ENCODE measurements at places on chromosomes 1 and 21. TPM values are rescaled to one million over a fixed set of nuclear protein-coding genes. Genes with fewer than 3 reads are reported as not detected.

The ETV3L gene
- polyA plus RNA-seq = 0.26 TPM

The ACTL8 gene
- not detected for polyA plus RNA-seq

The DIO1 gene
- polyA plus RNA-seq = 0.73 TPM

The SPATC1L gene
- 3.3 TPM for polyA plus RNA-seq

The SH2D2A gene
- polyA plus RNA-seq = 0.17 TPM

The OR14K1 gene
- not detected for polyA plus RNA-seq

DNA sequence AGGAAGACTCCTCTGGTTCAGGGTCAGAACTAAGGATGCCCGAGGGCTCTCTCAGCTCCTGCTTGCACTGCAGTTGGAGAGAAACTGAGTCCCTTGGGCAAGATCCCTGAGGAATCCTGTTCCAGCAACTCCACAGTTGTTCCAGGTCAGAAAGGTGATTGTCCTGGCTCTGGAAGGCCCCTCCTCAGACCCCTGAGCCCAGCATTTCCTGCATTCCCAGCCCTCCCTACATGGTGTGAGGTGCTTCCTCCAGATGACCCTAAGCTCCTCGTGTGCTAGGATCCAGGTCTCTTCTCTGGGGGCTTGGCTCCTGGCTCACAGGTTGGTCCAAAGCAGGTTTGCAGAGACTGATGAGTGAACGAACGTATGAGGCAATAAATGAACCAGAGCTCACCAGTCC lies 11.5 kb downstream of the LDLRAD1 start:
- no peak for DNase-seq

DNA sequence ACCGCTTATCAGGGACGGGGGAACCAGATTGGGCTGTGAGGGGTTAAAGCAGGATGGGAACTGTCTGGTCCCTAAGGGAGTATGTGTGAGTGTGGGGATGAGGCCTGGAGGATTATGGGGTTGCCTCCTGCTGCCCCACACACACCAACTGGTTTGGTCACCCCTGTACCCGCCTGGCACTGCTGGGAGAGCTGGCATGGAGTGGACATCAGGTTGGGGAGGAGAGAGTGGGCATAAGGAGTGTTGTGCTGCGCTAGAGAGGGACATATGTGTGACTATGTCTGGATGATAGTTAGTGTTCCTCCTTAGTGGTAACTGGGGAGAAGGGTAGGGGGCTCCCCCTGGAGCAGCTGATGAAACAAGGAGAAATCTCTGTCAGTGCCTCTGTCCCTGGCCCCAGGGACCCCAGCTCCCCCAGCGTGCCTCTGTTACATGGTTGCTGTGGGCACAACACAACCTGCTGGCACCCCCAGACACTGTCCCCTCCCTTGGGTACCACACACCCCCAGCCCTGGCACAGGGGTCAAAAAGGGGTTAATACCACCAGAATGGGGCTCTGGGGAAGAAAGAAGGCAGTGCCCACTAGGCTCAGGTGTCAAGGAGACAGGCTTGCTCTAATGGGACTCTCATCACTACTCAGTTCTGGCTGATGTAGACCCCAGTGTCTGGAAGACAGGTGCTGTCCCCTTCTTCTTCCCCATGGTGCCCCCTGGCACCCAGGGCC lies 1.9 kb downstream of the ZBTB7B start:
- no peak for DNase-seq

GRCh38 chr1:32893198-32894018 lies 7.1 kb downstream of the HPCA start:
- DNase-seq = no peak

DNA sequence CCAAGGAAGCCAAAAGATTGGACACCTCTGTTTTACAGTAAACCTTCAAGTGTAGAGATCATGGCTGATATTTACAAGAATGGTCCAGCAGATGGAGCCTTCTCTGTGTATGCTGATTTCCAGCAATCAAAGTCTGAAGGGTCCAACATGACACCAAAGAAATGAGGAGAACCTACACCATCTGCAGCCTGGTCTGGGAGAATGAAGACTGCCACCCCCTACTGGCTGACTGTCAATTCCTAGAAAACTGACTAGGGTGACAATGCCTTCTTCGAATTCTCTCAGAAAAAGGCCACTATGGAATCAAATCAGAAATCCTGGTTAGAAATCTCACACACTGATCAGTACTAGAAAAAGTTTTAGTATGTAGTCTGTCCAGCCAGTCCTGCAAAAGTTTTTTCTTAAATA lies 83.3 kb downstream of the CDC42BPA start:
- DNase-seq = no peak

- peak; percentile 61 for DNase-seq
Observed at GRCh38 chr1:59007820-59008598, 224.2 kb upstream of the JUN start.

- no peak for DNase-seq
Observed at GRCh38 chr1:3072391-3073185, 3.6 kb downstream of the PRDM16 start.

- DNase-seq = no peak
Observed at GRCh38 chr1:64242895-64243756, 39.7 kb downstream of the UBE2U start.

- no peak for DNase-seq
Observed at GRCh38 chr1:26470878-26471497, 1.3 kb upstream of the HMGN2 start.

DNA sequence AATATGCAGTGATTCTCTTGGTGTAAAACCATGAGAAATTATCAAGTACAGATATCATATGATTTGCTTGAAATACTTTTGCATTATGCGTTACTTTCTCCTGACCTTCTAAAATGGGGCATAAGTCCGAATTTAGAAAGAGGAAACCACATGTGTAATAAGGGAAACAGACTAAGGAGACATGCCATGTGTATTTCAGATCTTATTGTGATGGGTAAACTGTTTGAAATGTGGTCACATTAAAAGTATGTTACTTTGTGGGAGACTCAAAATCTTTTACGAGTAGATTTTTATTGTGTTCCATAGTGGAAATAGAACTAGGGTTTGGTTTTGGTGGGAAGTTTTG lies 173.0 kb downstream of the NFIA start:
- peak; percentile 14 for DNase-seq

DNA sequence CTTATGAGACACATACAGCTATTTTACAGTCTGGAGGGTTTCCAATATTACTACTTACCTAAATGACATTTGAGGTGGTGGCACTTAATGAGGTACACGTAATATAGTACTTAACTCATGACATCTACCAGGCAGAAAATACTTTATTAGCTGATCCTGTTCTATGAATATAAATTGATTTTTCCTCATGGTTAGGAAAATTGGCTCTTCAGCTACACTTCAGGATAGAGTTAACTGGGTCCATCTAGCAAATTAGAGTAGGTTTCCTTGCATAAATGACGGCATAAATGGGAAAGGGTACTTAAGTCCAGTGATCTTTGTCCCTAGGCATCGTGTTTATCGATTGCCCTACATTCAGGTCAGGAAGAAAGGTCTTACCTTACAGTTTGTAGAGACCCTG lies 988.8 kb upstream of the TMPRSS15 start:
- no peak for DNase-seq

DNA sequence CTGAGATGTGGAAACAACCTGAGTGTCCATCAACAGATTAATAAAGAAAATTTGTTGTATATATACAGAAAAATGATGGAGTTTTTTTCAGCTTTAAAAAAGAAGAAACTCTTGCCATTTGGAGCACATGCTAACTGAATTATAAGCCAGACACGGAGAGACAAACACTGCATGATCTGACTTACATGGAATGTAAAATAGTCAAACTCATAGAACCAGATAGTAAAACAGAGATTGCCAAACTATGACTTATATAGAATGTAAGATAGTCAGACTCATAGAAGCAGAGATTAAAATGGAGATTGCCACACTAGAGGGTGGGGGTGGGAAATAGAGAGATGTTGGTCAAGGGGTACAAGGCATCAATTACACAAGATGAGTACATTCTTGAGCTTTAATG lies 1786.6 kb downstream of the PLA2G4A start:
- no peak for DNase-seq

DNA sequence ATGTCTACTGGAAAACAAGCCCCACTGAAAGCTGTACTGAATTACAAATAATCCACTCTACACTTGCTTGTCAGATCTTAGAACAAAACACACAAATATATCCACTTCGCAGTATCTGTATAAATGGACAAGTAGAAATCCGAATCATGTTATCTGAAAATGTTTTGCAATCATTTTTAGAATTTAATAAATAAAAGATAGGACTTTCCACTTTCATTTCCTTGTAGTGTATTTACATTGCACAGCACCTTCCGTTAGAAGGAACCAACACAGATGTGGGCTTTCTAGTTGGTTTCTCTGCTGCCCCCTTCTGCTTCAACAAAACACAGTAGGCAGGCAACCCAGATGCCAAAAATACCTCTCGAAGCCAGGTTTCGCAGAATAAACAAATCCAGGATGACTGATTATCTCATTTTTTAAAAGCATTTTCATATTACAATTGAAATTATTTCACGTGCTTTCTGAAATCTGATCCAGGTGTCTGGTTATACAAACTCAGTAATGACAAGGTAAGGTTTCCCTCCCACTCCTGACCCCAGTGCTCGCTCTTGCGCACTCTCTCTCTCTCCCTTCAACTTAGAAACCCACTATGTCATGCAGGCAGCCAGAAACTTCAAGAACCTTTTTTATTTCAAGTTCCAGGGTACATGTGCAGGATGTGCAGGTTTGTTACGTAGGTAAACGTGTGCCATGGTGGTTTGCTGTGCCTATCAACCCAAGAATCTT lies 389.9 kb downstream of the SMYD3 start:
- DNase-seq = peak; percentile 18

DNA sequence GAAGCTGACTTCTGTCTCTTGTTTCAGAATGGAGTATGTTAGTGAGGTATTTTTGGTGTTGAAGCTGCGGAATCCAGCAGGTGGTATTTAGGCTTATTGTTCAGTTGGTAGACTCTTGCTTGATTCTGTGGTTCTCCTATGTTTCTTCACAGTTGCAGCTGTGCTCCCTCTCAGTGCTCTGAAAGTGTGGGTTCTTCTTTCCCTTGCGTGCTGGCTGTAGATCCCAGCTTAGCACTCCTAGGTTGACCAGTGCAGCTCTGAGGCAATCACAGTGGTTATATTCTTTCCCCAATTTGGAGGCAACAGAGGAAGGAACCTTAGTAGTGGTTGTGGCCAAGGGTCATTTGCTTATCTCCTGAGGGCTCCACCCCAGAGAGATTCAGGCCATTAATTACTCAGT lies 269.2 kb upstream of the NRIP1 start:
- DNase-seq = peak; percentile 21

DNA sequence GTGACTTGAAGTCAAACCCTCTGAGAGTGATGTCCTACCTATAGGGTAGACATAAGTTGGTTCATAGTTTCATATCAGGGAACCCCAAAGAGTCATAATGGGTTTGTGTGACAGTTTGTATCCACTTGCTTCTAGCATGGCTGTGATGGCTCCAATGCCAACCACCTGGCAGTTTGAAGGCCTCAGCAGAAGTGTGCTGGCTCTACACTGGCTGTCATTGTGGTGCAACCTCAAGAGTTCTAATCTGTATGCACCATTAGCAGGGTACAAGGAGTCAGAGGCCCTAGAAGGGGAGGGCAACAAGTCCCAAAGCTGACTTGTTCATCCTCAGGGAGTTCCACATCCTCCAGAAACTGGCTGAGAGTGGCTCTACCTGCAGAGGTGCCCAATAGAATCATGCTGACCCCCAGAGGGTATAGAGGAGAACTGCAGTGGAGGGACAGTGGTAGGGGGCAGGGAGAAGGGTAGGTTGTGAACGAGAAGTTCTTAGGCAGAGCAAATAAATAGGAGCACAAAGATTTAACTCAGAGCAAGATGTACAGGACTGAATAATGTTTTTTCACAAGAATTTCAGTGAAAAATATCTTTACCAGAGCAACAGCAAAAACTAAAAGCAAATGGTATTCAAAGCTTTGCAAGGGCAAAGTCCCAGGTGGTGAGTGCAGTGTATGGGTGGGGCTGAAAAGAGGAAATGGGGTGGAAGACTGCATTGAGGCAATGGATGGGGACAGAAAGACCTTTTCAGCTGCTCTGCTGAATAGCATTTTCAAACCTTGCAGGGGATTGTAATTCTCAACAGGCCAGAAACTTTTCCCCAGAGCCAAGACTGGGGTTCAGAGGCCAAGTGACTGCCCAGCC lies 3.2 kb downstream of the FCRL2 start:
- no peak for DNase-seq

- peak; percentile 17 for DNase-seq
Observed at GRCh38 chr1:153231363-153231762, 14.0 kb downstream of the PRR9 start.

DNA sequence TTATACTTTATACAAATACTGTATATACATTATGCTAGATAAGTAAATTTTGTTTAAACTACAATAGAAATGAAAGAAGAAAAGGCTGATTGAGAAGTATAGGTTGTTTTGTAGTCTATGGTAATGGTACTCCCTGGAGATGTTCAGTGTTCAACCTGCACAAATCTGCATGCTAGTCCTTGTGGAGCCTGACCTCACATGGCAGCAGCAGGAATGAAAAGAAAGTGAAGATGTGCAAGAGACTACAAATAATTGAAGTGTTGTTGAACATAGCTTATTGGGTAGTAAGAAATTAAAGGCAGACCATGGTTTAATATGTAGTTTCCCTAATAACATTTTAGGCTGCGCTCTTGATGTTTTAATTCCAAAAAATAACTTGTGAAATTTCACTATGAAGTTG lies 201.2 kb downstream of the TGFB2 start:
- DNase-seq = no peak

DNA sequence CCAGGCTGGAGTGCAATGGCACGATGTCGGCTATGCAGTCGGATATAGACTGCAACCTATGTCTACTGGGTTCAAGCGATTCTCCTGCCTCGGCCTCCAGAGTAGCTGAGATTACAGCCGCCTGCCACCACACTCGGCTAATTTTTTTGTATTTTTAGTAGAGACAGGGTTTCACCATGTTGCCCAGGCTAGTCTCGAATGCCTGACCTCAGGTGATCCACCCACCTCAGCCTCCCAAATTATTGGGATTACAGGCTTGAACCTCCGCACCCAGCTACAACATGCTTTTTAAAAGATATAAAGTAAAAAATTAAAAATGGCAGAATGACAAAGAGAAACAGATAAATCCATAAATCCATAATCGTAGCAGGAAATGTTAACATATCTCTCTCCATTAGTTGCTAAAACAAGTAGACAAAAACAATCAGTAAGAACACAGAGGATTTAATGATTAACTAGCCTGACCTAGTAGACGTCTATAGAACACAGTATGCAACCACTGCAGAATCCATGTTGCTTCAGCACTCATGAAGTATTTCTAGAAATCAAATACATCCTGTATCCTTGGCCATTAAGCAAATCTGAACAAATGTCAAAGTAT lies 59.9 kb upstream of the SPOCD1 start:
- DNase-seq = no peak

- peak; percentile 12 for DNase-seq
Observed at GRCh38 chr1:23369335-23370013, at the start of gene ZNF436. TSS of gene ZNF436 (minus strand) at chr1:23369836. CDS start at chr1:23368005, 1,831 bp downstream.

- DNase-seq = no peak
Observed at GRCh38 chr1:38568061-38568857, 291.3 kb downstream of the RRAGC start.

DNA sequence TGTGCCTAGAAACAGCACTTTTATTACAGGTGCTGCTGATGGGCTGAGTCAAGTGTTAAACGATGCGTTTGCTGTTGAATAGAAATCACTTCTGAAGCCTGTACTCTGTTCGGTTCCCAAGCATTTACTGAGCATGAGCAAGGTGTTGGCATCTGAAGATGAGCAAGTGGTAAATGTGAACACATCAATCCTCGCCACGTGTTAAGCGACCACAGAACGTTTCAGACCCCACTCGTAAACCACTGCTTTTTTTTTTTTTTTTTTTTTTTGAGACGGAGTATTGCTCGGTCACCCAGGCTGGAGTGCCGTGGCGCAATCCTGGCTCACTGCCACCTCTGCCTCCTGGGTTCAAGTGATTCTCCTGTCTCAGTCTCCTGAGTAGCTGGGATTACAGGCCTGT lies 241.2 kb downstream of the SETD4 start:
- DNase-seq = no peak
